ENCODE measurements at places on chromosomes 7 and 10.

DNA sequence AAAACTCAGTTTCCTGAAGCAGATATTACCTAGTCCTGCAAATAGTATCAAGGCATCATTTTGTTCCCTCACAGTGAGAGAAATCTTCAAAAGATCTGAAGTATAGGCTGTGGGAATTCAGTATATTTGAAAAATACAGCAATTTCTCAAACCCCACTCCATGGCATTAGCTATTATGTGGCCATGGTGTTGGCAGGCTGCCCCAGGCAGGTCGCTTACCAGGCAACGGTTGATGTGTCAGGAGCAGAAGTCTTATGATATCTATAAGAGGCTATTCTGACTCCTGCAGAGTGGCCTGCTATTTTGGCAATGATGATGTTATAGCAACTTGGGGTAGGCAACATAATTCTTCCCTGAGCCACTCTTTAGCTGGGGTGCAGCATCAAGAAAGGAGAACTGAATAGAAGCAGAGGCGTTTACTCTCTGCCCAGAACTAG, 187.9 kb downstream of the PLXDC2 start:
- H3K27me3 ChIP-seq, result no peaks in the 10 kb centered on the region
- H3K4me3 ChIP-seq, result no peak overlapping the region
- peaks cover 4% of the 10 kb centered on the region for H3K36me3 ChIP-seq
- peaks cover 3% of the 10 kb centered on the region for H3K4me1 ChIP-seq
- DNase-seq, result peak; percentile 6
- no peak overlapping the region for H3K27ac ChIP-seq

DNA sequence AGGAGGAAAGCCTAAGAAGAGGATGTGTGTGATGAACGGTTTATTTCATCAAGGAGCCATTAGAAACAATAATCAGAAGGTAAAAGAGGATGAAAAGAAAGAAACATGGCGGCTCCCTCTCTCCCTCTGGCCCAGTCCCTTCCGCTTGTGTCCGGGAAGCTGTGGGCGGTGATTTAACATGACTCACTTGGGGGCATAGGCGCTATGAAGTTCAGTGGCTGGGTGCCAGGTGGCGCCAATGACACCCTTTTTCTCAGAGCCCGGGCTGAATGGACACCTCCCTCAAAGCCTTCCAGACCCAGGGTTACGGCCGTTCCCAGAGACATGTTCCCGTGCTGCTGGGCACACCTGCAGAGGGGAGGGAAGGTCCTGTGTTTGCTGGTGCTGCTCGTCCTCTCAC, 244.0 kb downstream of the SKAP2 start:
- H3K4me1 ChIP-seq, result no peaks in the 10 kb centered on the region
- DNase-seq, result peak; percentile 71
- H3K27ac ChIP-seq, result no peak overlapping the region
- no peaks in the 10 kb centered on the region for H3K27me3 ChIP-seq
- no peak overlapping the region for H3K4me3 ChIP-seq
- no peaks in the 10 kb centered on the region for H3K36me3 ChIP-seq

- no peak overlapping the region for H3K27ac ChIP-seq
- H3K4me3 ChIP-seq, result no peak overlapping the region
- no peaks in the 10 kb centered on the region for H3K36me3 ChIP-seq
- H3K4me1 ChIP-seq, result no peaks in the 10 kb centered on the region
Measured at GRCh38 chr7:77935652-77936348, 137.2 kb downstream of the PHTF2 start.

- no peaks in the 10 kb centered on the region for H3K27me3 ChIP-seq
- DNase-seq, result no peak
- H3K4me3 ChIP-seq, result no peak overlapping the region
- no peak overlapping the region for H3K27ac ChIP-seq
- no peaks in the 10 kb centered on the region for H3K36me3 ChIP-seq
- H3K4me1 ChIP-seq, result no peaks in the 10 kb centered on the region
Measured at GRCh38 chr7:82419200-82419599, 24.4 kb downstream of the CACNA2D1 start.

- no peaks in the 10 kb centered on the region for H3K27me3 ChIP-seq
- no peak overlapping the region for H3K27ac ChIP-seq
- DNase-seq, result peak; percentile 14
- no peaks in the 10 kb centered on the region for H3K4me1 ChIP-seq
- H3K4me3 ChIP-seq, result no peak overlapping the region
Measured at GRCh38 chr10:91598211-91598977, 34.5 kb downstream of the PPP1R3C start.

DNA sequence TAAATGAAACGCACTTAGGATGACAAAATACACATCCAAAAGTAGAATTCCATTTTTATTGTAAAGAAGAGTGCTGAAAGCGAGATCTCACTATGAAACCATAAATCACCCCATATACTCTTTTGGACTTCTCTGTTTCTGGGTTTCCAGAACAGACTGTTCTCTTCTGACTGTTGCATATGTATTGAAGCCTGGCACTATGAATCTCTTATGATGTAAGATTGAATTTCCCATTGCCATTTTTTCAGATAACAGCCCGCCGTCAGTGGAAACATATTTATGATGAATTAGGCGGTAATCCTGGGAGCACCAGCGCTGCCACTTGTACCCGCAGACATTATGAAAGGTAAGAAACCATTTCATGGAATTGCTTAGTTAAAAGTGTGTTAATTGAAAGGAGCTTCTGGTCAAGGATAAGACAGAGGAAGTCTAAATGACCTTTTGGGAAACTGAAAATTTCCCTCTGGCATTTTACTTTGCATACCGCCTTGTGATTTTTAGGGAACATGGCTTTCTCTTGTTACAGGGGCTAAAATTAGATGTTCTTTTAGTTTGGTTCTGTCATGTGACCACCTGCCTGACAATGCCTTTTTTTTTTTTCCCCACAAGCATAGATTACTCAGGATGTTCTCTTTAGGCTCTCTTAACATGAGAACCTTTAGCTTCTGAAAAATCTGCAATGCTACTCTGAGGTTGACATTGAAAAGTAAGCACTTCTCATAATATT, 168.1 kb downstream of the ARID5B start:
- H3K27ac ChIP-seq, result no peak overlapping the region
- no peak overlapping the region for H3K4me3 ChIP-seq
- DNase-seq, result no peak
- no peaks in the 10 kb centered on the region for H3K27me3 ChIP-seq

DNA sequence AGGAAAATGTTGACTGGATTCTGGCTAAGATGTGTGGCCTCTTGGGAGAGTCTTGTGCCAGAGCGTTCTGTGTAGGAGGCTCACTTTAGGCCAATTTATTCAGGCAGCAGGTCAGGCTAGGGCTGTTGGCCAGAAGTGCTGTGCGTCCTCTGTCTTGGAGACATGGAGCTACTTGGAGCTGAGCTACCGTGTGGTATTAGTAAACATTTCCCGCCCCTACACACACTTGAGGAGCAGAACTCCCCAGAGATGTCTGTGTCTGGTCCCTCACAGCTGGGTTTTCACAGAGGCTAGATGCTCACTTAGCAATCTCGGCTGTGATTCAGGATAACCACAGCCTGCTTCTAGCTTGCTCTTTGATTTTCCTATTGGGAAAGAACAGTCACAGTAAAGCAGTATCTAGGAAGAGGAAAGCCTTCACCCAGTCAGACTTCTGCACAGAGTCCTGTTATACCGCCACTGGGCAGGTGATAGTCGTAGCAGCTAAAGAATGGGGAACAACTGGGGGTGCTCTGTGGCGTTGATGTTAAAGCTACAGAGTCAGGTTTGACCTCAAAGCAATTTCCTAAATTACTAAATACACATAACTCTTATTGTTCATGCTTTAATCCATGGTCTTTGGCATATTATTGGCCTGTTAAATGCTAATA, 86.7 kb downstream of the MDFIC start:
- H3K27ac ChIP-seq, result no peak overlapping the region
- no peaks in the 10 kb centered on the region for H3K4me1 ChIP-seq
- H3K27me3 ChIP-seq, result no peaks in the 10 kb centered on the region

GRCh38 chr7:50159154-50159553, 66.1 kb upstream of the ZPBP start:
- H3K36me3 ChIP-seq, result no peaks in the 10 kb centered on the region
- no peak overlapping the region for H3K4me3 ChIP-seq
- H3K27me3 ChIP-seq, result no peaks in the 10 kb centered on the region
- H3K4me1 ChIP-seq, result no peaks in the 10 kb centered on the region
- H3K27ac ChIP-seq, result no peak overlapping the region

DNA sequence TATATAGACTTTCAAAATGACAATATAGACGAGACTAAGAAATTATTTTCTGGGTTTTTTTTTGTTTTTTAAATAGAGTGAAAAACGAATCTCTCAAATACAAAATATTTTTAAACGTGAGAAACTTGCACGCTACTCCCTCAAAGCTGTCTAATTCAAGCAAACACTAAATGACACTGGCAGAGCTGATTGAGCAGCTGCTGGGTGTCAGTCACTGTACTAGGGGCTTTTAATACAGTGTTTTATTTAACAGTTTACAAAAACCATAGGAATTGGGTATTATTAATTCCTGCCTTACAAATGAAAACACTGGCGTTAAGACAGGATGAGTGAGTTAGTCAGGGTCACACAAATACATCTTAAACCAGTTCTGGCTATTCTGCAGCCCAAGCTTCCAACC, 1209.6 kb upstream of the C7orf33 start:
- no peaks in the 10 kb centered on the region for H3K36me3 ChIP-seq
- H3K4me1 ChIP-seq, result no peaks in the 10 kb centered on the region

DNA sequence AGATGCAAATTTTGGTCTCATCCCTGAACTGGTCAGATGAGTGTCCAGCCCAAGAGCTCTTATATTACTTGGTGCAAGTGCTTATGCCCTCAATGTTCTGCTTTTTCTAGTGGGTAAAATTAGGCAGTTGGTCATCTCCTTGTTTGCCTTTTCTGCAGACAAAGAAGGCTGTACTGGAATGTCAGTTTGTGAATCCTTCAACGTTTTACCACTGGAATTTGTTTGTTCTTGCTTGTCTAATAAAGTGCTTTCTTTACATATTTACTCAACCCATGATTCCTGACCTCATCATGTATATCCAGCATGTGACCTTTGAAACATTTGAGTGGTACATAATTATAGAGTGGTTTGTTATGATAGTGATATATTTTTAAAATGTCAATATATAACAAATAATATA, 232.2 kb upstream of the TEX47 start:
- no peak for DNase-seq
- H3K4me3 ChIP-seq, result no peak overlapping the region
- no peaks in the 10 kb centered on the region for H3K27me3 ChIP-seq
- no peaks in the 10 kb centered on the region for H3K36me3 ChIP-seq

DNA sequence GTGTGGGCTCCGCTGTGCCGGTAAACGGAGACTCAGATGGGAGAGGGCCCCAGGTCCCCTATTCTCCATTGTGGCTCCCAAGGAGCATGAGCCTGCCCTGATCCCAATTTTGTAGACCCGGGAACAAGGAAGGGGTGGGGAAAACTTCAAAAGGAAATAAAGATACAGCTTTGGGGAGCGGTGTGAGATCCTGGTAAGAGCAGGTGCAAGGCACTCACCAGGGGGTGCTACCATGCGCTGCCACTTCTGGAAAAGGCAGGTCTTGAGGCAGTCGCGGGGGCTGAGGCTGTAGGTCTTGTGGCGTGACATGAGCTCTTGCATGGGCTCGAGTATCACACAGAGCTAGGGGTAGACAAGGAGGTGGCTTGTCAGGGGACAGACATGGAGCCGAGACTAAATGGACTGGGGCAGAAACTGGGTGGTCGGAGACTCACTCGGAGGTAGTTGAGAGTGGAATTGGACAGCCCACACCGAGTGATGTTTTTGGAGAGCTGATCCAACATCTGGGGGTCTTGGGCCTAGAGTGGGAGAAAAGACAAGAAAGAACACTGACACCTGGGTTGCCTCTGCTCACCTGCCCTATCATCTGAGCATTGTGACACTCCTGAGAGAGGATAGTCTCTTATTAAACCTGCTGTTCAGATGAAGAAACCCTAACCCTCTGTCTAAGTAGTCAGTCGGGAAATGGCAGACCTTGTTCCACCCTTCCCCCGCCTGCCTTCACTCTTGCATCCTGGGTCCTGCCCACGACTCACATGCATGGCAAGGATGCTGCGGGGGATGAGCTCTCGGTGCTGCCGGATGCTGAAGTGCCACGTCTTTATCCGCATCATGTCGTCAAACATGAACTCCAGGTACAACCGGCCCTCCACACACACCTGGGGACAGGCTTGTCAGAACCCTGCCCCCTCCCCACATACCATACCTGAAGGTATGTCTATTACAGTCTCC, 10.7 kb downstream of the LDB1 start:
- DNase-seq, result no peak
- peaks cover 11% of the 10 kb centered on the region for H3K4me1 ChIP-seq
- no peak overlapping the region for H3K27ac ChIP-seq

- H3K4me3 ChIP-seq, result no peak overlapping the region
- peaks cover 5% of the 10 kb centered on the region for H3K36me3 ChIP-seq
- H3K4me1 ChIP-seq, result peaks cover 6% of the 10 kb centered on the region
- no peaks in the 10 kb centered on the region for H3K27me3 ChIP-seq
Measured at GRCh38 chr10:99870123-99870730, 87.8 kb downstream of the ABCC2 start.

DNA sequence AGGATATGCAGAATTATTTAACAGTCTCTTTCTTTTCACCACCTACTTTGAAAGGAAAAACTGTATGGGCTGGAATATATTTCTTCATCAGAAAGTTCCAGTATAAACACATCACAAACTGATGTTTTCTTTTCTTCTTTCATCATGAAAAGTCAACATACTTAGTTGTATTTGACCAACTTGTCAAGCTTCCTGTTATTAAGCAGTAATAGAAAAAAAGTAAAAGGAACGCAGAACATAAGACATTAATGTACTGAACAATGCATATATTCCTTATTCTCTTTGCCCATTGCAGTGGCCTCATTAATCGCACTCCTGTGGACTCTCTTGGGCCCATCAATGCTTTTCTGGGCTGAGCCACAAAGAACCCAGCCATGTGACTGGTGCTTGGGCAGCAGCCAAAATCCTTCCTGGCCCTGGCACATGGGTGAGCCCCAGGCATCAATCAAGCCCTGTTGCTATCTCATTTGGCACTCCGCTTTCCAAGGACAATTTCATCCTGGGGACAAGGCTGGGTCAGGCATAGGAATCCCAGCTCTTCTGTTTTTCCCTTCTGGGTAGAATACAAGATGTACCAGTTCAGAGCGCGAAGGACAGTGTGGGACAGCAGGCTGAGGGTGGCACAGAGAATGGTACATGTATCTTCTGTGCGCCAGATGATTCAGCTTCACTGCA, 42.3 kb downstream of the RHOBTB1 start:
- H3K27ac ChIP-seq, result no peak overlapping the region
- no peak overlapping the region for H3K4me3 ChIP-seq
- no peaks in the 10 kb centered on the region for H3K27me3 ChIP-seq
- DNase-seq, result no peak
- H3K36me3 ChIP-seq, result peaks cover 8% of the 10 kb centered on the region

GRCh38 chr7:101941481-101942383, 124.3 kb downstream of the CUX1 start:
- DNase-seq, result no peak
- no peak overlapping the region for H3K4me3 ChIP-seq

DNA sequence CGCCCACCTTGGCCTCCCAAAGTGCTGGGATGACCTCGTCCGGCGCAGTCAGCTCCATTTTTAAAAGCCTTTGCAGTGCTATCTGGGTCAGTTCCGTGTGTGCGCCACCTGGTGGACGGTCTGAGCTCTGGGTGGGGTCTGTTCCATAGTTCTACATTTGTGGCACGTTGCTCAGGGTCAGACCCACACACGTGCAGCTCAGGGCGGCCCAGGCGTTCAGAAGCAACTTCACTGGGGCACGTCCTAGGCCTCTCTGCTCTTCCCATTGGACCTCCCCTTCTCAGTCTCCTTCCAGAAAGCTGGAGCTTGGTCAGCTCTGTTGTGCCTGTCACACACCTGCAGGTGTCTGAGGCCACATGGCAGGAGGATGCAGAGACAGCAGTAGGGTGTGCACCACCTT, 137.9 kb downstream of the DNAJB6 start:
- H3K36me3 ChIP-seq, result no peaks in the 10 kb centered on the region
- no peak for DNase-seq
- no peak overlapping the region for H3K4me3 ChIP-seq
- H3K4me1 ChIP-seq, result no peaks in the 10 kb centered on the region
- H3K27ac ChIP-seq, result no peak overlapping the region

All from trophoblast cell (in vitro differentiated cells and primary cell).